ENCODE measurements at places on chromosomes 16 and 17.

GRCh38 chr17:41837761-41838538 is at the start of gene KLHL10:
Gene KLHL10, plus strand, starts transcription at chr17:41837825. Its CDS starts 108 bp downstream, at chr17:41837933.
- DNase-seq, result no peak

DNA sequence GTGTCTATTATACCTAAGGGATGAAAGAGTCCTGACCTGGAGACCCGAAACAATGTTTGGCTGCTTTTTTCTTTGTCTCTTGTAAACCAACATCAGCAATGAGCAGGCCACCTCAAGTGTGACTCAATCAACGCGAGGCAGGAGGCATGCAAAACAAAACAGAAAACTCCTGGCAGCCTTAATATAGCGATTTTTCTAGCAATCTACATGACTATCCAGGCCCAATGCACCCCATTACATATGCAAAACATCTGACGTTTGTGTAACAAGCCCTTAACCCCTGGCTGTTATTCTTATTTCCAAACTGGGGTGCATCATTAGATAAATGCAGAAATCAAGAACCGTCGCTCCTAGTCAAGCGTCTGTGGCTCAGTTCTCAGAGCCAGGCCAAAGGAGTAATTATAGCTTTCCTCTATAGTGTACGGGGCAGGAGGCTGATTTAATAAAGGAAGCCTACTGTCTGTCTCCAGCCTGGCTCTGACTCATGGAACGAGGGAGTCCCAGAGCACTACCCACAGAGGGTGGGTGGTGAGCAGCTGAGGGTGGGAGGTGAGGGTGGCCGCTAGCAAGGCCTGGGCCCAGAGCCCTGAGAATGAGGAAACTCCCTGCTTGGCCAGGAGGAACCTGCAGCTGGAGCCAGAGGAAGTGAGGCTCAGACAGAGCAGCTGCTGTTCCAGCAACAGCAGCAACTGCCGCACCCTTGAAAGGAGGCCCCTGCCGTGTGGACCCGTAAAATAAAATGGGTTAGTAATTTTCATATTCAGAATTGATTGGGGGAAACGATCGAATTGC is 43.9 kb downstream of the CHD9 start:
- DNase-seq, result peak; percentile 85

DNA sequence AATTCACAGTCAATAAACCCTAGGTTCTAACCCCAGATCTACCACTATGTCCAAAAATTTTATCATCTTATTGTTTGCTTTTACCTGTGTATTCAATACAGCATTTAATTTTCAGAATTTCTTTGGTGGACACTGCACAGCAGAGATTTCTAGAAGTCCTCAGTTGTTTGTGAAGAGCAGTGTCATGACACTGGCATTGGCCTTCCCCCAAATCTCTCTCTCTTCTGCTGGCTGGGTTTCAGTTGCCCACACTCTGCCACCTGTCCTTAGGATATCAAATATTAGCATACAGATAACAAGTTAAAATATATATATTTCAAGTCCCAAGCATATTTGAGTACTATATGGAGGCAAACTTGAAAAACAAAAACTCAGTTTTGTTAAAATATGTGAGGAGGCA is 2.0 kb upstream of the THUMPD1 start:
- no peak for DNase-seq

GRCh38 chr17:5045496-5045895 is 10.3 kb upstream of the SLC52A1 start:
- no peak for DNase-seq

- DNase-seq, result no peak
Measured at GRCh38 chr17:17606416-17607000, 15.0 kb upstream of the PEMT start.

GRCh38 chr16:89099905-89100304 is 6.3 kb downstream of the ACSF3 start:
- no peak for DNase-seq

- DNase-seq, result no peak
Measured at GRCh38 chr17:45246861-45247428, 14.9 kb downstream of the SPATA32 start.

DNA sequence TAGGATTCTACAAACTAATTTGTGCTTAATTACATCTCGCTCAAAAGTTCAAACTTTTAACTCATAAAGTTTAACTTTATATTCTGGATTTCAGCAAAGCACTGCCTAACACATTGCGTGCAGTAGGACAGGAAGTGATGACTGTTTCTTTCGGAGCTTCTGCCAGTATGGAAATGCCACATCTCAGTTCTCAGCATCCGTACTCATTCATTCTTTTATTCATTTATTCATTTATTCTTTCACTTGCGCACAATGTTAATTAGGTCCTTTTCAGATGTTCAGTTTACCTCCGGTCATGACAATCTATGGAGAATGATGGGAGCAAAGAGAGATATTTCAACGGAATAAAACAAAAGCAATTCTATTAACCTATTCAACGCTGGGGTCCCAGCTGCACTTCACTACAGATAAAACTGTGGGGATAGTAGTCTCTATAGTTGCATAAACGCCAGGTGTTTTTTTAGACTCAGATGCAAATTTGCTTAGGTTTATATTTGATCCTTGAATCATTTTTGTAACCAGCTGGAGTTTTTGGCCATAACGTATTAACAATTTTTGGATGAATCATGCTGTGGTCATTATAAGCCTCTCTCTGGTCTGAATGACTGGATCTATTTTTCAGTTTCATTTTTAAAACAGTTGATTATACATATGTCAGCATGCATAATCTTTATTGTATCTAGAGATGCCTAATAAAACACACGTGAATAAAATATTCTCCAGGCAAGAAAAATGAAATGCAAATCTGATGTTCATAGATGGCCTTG is 143.9 kb downstream of the KCNJ2 start:
- DNase-seq, result no peak

DNA sequence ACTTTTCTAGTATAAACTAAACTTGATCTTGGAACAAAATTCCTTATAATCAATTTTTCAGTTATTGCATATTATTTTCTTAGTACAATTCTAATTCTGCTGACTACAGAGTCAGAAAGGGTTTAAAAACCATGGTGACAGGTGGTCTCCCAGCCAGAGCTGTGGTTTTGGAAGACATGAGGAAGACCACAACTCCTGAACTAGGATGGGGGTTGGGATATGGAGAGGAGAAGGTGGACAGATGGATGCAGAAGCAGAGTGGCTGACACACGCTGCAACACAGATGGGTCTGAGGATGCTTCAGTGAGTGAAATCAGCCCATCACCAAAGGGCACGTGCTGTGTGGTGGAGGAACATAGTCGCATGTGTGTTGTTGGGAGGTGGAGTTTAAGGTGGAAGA is 187.7 kb downstream of the LGALS9B start:
- no peak for DNase-seq

Measured in MCF 10A (cell line).